ENCODE measurements at places on chromosomes 5 and 9. TPM values are rescaled to one million over a fixed set of nuclear protein-coding genes. Genes with fewer than 3 reads are reported as not detected.

DNA sequence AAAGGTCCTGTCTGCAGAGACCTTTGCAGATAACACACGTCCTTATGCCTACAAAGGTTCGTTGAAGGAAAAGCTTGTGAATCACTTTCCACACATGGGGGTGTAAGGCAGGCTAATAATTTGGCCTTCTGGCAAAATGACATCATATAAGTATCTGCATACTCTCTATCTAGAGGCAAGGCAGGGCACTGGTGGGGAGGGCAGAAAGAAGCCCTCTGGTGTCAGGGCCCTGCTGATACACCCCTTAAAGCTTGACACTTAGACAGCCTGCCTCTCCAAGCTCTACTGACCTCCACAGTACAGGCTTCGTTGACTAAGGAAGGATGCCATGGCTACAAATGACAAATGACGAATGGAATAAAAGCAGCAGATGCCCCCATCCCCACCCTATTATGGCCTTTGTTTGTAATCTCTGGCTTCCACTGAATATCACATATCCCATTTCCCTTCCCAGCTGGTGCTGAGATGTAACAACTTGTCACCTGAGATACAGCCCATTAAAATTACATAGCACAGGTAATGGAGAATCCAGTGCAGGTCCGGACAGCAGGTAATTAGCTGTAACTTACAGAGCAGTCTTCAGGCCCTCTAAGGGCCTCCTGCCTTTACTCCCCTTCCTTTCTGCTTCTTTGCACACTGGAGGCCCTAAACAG is 76.9 kb upstream of the IFNK start:
- H3K27ac ChIP-seq, result no peak overlapping the region
- no peak for DNase-seq
- peaks cover 28% of the 10 kb centered on the region for H3K36me3 ChIP-seq
- H3K4me1 ChIP-seq, result peaks cover 43% of the 10 kb centered on the region
- no peaks in the 10 kb centered on the region for H3K27me3 ChIP-seq

GRCh38 chr9:138078846-138079245 is 201.3 kb downstream of the CACNA1B start:
- H3K27ac ChIP-seq, result no peak overlapping the region
- no peaks in the 10 kb centered on the region for H3K36me3 ChIP-seq
- no peak overlapping the region for H3K4me3 ChIP-seq
- DNase-seq, result peak; percentile 29
- no peaks in the 10 kb centered on the region for H3K4me1 ChIP-seq
- H3K27me3 ChIP-seq, result no peaks in the 10 kb centered on the region

GRCh38 chr9:8668231-8668630 is 868.7 kb upstream of the DMAC1 start:
- H3K27me3 ChIP-seq, result no peaks in the 10 kb centered on the region
- DNase-seq, result no peak
- no peaks in the 10 kb centered on the region for H3K4me1 ChIP-seq
- no peak overlapping the region for H3K27ac ChIP-seq
- no peak overlapping the region for H3K4me3 ChIP-seq

DNA sequence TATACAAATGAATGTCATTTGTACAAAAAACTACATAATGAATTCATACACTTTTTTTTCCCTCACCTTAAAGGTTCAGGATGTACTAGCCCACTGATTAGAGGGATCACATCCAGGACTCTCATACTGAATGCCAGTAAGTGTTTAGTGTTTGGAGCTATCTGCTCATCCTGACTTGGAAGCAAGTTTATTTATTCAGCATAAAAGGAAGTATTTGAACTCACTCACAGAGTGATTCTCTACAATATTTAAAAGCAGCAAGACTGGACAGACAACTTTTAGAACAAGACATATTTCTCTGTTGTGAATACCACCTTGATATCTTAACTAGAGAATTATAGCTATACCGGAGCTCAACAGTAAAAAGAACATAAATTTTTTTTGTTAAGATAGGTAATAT is 14.8 kb upstream of the IQGAP2 start:
- H3K27me3 ChIP-seq, result peaks cover 2% of the 10 kb centered on the region
- H3K36me3 ChIP-seq, result no peaks in the 10 kb centered on the region
- peak overlapping the region; percentile 24 for H3K4me3 ChIP-seq
- DNase-seq, result no peak

DNA sequence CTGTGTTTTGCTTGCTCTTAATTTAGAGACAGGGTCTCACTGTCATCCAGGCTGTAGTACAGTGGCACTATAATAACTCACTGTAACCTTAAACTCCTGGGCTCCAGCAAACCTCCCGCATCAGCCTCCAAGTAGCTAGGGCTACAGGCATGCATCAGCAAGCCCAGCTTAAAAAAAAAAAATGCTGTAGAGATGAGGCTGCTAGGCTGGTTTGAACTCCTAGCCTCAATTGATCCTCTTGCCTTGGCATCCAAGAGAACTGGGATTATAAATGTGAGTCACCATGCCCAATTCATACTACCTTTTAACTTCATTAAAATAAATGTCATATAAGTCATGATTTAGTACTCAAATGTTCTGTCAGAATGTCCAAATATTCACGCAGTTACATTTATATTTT is 2195.7 kb upstream of the C9orf72 start:
- no peak overlapping the region for H3K4me3 ChIP-seq
- no peaks in the 10 kb centered on the region for H3K27me3 ChIP-seq
- no peak for DNase-seq
- no peaks in the 10 kb centered on the region for H3K36me3 ChIP-seq
- H3K27ac ChIP-seq, result no peak overlapping the region

DNA sequence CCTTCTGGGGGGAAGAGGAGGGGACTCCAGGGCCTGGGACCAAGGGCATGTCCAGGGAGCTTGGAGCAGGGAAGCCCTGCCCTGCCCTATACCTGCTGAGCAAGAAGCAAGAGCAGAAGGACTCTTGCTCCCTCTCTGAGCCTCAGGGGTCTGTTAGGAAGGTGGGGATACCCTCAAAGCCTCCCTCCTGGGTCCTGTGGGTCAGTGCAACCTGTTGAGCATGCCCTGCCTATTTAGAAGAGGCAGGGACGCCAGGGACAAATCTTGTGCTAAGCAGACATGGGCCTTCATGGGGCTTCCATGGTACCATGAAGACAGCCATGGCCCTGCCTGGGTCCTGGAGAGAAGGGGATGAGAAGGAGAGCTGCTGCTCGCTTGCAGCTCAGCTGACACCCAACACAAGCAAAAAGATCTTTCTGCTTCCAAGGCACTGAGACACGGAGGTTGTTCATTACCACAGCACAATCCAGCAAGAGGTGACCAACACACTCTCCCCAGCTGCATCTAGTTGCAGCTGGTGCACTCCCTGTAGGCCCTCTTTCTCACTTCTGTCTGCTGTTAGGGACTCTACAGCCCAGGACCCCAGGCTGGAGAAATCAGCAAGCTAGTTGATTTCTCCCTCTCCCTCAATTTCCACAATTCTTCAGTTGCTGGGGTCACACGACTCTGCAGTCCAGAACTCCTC is 39.3 kb downstream of the C9orf50 start:
- H3K36me3 ChIP-seq, result no peaks in the 10 kb centered on the region
- no peak overlapping the region for H3K4me3 ChIP-seq
- peaks cover 35% of the 10 kb centered on the region for H3K4me1 ChIP-seq

DNA sequence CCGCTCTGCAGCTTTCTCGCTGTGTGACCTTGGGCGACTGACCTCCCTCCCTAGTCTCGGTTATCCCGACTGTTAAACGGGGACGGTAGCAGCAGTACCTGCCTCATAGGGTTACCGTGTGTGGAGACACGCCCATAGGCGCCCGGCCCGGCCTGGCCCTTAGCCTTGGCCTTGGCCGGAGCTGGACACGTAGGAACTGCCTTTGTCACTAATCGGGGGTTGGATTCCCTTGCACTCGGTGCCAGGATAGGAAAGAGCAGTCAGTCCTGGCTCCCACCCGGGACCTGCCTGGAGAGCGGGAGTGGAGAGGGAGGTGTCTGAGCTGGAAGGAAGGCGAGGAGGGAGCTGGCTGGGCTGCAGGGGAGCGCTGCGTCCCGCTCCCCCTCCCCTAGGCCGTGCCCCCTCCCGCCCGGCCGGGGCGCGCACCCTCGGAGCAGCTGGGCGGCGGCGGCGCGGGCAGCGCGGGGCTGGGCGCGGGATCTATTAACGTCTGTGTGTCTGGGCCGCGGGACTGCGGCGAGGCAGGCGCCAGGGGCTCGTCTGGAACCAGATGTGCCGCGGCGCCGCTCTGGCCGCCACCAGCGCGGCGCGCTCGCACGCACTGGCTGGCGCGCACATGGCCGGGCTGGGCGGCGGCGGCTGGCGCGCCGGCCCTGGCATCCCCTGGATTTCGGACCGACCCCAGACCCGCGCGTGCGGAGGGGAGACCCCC is 31.7 kb downstream of the PRRX2 start:
- peak overlapping the region; percentile 51 for H3K27ac ChIP-seq
- H3K36me3 ChIP-seq, result no peaks in the 10 kb centered on the region
- H3K4me1 ChIP-seq, result peaks cover 11% of the 10 kb centered on the region

- peaks cover 28% of the 10 kb centered on the region for H3K27me3 ChIP-seq
- DNase-seq, result no peak
- H3K4me3 ChIP-seq, result no peak overlapping the region
- no peak overlapping the region for H3K27ac ChIP-seq
- no peaks in the 10 kb centered on the region for H3K36me3 ChIP-seq
Measured at GRCh38 chr5:31656806-31657205, 17.9 kb downstream of the PDZD2 start.

- H3K27ac ChIP-seq, result no peak overlapping the region
- DNase-seq, result no peak
- no peaks in the 10 kb centered on the region for H3K36me3 ChIP-seq
- H3K4me1 ChIP-seq, result no peaks in the 10 kb centered on the region
- no peak overlapping the region for H3K4me3 ChIP-seq
- peaks cover 9% of the 10 kb centered on the region for H3K27me3 ChIP-seq
Measured at GRCh38 chr5:161372682-161373344, 173.7 kb downstream of the GABRB2 start.

GRCh38 chr9:89440951-89441654 is 56.8 kb downstream of the SEMA4D start:
- DNase-seq, result no peak
- H3K27ac ChIP-seq, result peak overlapping the region; percentile 3
- H3K36me3 ChIP-seq, result no peaks in the 10 kb centered on the region
- H3K4me3 ChIP-seq, result no peak overlapping the region
- H3K27me3 ChIP-seq, result no peaks in the 10 kb centered on the region

- peak overlapping the region; percentile 57 for H3K27ac ChIP-seq
- peaks cover 13% of the 10 kb centered on the region for H3K27me3 ChIP-seq
- peak overlapping the region; percentile 87 for H3K4me3 ChIP-seq
- peaks cover 11% of the 10 kb centered on the region for H3K4me1 ChIP-seq
- peaks cover 7% of the 10 kb centered on the region for H3K36me3 ChIP-seq
Measured at GRCh38 chr5:150801117-150801927, 22.8 kb downstream of the SMIM3 start.

DNA sequence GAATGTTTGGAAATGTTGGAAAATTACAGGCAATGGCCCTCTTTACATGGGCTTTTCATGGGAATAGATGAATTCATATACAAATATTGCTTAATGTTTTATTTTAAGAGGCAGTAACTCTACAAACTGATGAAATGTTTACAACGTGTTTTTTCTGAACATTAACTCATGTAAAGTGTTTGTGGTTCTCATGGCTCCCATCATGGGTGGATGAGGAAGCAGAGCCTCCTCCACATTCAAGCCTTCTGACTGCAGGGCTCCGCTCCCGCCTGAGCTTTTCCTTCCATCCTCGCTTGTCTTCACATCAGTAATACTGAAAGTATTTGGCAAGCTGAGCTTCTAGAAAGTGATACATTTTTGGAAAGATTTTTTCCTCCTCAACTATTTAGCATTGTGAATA is 204.2 kb downstream of the ARHGAP26 start:
- H3K27me3 ChIP-seq, result no peaks in the 10 kb centered on the region
- no peak overlapping the region for H3K4me3 ChIP-seq
- H3K4me1 ChIP-seq, result no peaks in the 10 kb centered on the region
- no peak for DNase-seq

The RPL12 gene
- 1,238 TPM for total RNA-seq

The GFPT2 gene
- 1.1 TPM for total RNA-seq
